Astrocyte of the hippocampus (primary cell): ENCODE measurements at places on chromosomes 5 and 9.

GRCh38 chr5:60417500-60418181, 282.3 kb downstream of the DEPDC1B start:
- no peak for DNase-seq

DNA sequence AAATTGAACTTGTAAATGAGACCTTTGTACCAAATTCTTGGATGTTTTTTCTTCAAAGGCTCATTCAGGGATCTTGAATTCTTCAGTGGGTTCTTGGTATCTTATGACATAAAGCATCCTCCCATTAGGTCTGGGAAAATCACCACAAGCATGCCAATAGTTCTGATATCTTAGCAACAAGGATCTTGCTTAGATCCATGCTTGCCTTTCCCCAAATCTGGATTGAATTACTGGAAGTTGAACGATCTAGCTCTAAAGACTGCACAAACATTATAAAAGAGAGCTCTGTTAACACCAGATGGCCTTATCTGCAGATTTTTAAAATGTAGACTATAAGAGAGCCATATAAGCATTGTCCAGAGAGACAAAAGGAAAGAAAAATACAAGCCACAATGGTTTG, 266.3 kb downstream of the RAB3C start:
- DNase-seq: no peak

DNA sequence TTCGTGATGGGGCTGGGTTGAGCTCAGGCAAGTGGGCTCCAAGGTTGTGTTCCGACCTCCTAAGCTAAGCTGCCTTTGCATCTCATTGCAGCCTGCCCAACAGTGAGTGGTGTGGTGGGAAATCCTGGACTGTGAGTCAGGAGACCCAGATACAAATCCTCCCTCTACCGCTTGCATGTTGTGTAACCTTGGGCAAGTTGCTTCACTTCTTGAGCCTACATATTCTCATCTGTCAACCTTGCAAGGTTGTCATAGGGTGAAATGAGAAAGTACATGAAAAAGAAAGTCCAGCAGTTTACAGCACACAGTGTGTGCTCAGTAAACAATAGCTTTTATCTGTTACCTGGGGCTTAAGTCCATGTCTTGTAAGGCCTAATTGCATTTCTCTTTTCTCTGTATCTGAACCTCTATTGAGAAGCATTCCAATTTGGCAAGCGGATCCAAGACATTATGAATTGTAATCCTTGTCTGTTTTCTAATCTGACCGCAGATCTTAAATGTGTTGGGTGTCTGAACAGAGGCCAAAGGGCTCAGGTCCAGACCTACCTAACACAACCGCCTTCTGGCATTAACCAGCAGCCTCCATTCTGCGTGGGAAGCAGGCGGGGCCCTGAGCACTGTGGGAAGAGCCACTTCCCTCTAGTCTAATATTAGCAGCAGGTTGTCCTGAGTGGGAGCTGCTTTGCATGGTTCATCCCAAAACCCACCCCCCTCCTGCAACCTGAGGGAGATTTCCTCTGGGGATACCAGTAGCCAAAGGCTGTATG, 1.8 kb upstream of the GALNT12 start:
- peak; percentile 47 for DNase-seq

GRCh38 chr5:179694561-179694960, 4.2 kb upstream of the CANX start:
- no peak for DNase-seq

DNA sequence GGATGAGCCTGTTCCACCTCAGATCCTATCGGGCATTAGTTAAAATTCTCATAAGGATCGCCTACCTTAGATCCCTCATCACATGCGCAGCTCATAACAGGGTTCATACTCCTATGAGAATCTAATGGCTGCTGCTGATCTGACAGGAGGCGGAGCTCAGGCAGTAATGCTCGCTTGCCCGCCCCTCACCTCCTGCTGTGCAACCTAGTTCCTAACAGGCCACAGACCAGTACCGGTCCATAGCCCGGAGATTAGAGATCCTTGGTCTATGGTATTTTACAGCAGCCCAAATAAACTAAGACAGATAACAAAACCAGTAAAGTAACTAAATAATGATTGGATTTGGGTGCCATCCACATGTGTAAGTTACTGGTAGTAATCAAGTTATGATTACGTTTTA, 17.5 kb downstream of the GOLPH3 start:
- no peak for DNase-seq

- no peak for DNase-seq
These were observed 49.0 kb downstream of the STARD4 start for GRCh38 chr5:111463311-111463710.

DNA sequence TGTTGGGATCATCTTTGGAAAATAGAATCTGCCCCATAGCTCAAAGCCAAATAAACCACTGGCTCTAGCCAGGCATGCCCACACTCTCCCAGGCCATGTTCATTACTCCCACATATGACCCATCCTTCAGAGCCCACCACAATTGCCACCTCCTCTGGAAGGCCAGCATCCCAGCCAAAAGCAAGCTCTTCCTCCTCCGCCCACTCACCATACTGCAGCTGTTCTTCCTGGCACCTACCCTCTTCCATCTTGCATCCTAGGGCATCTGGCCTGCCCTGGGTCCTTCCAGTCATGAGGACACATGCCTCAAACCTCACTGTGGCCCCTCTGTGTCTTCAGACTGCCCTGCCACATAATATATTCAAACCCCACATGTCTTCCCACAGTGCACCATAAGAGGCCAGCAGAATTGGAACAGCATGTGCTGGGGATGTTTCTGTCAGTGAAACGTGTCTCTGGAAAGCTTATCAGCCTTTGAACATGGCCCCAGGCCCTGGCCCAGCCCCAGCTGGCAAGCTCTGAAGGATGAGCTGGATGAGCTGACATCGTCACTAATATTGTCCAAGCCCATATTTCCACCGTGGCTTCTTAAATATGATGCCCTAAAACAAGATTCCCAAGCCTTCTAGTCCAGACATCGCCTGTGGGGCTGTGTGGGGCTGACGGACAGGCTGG, 230.8 kb downstream of the AGTPBP1 start:
- no peak for DNase-seq

DNA sequence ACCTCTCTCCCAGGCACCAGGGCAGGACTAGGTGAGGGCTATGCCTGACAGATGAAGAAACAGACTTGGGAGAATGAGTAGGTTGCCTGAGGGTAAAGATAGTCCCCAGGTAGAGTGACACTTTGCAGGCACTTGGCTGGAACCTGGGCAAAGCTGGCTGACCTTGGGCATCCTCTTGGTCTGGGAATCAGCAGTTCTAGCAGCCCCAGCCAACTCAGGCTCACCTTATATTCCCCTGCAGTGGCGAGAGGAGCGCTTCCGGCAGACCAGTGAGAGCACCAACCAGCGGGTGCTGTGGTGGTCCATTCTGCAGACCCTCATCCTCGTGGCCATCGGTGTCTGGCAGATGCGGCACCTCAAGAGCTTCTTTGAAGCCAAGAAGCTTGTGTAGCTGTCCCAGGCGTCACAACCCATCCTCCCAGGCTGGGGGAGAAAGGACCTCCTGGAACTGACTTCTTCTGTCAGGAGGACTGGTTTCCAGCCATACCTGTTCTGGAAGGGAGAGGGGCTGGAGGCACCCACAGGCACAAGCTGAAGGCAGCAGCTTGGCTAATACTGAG, 3.1 kb downstream of the TMED9 start:
- no peak for DNase-seq

- no peak for DNase-seq
These were observed 209.6 kb downstream of the FSTL4 start for GRCh38 chr5:133402775-133403174.

DNA sequence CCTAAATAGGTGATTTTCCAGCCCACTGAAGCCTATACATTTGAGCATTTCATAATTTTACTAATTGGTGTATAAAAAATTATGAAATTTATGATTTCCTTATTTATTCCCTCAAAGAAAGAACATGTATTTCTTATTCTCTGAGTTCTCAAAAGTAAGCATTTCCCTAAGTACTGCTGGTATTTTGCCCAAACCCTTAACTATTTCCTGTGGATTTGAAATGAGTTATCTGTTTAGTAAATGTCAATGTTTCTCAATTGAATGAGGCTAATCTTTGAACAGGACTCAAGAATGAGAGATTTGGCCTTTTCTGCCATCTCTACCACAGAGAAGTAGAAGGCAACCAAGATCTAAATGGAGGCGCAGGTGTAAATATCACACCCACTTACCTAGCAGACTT, 751.7 kb downstream of the TLE1 start:
- no peak for DNase-seq

- DNase-seq: no peak
These were observed 16.5 kb downstream of the AQP3 start for GRCh38 chr9:33430942-33431341.

- DNase-seq: no peak
These were observed 19.3 kb upstream of the HSPA9 start for GRCh38 chr5:138594305-138595058.

DNA sequence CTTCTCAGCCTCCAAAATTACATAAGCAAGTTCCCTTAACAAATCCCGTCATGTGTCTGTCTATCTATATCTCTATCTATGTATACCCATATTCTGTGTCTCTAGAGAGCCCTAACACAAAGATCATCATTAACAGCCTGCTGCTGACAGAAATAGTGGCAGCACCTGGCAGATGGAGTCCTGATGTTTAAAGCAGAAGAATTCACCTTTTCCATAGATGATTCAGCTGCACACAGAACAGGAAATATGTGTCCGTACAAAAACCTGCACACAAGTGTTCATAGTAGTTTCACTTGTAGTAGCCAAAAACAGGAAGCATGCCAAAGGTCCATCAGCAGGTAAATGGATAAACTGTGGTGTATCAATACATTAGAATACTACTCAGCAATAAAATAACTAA, 45.0 kb upstream of the ACO1 start:
- DNase-seq: no peak

GRCh38 chr5:83785176-83785668, 64.6 kb upstream of the HAPLN1 start:
- no peak for DNase-seq

DNA sequence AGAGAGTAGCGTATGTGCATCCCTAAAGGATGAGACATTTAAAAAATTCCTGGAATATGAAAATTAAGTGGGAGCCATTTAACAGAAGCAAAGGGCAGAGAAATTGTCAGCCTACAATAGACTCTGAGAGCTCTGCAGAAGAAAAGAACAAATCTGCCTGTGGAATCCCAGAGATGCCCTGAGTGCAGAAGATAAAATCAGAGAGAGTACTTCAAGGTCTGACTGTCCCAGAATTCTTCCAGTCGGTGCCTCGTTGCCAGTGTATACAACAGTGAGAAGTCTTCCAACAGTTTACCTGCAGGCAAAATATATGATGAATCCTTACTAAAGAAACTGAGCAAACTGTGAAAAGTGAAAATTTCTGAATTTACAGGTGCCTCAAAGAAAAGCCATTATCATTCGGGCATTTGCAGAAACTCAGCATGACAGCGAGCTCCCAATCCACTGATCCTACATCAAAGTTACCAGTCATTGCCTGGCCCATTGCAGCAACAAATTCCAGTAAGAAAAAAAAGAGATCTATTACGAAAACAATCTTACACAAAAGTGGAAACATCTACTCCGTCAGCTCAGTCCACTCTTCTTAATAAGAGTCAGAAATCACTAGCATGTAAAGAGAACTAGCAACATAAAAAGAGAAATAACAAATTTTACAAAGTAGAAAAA, 92.8 kb upstream of the VCAN start:
- DNase-seq: no peak

- DNase-seq: no peak
These were observed 127.9 kb downstream of the PALM2AKAP2 start for GRCh38 chr9:109907810-109908458.
